Upper lobe of right lung (tissue), 1 donor: ENCODE measurements at places on chromosomes 7 and 10. TPM values are rescaled to one million over a fixed set of nuclear protein-coding genes. Genes with fewer than 3 reads are reported as not detected.

GRCh38 chr7:80380957-80381356 lies 130.9 kb downstream of the GNAT3 start:
- no peak overlapping the region for H3K27ac ChIP-seq
- no peak overlapping the region for H3K4me3 ChIP-seq
- H3K27me3 ChIP-seq, result no peaks in the 10 kb centered on the region
- DNase-seq, result no peak

DNA sequence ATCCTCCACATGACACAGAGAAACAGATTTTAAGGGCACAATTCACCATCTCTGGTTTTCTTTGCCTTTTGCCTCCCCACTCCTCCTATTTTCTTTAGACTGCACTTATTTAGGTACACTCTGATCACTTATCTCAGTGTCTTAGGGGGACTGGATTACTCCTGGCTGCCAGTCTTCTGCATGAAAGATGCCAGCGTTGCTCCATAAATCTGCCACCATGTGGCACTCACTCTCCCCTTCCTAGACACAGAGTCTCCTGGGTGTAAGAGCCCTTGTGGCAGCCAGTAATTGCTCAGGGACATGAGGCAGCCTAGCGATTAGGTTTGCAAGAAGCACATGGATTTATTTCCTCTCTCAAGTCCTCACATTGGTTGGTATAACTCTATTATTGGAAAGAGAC lies 34.5 kb upstream of the RBM20 start:
- H3K4me3 ChIP-seq, result no peak overlapping the region
- peaks cover 17% of the 10 kb centered on the region for H3K36me3 ChIP-seq
- DNase-seq, result no peak
- no peak overlapping the region for H3K27ac ChIP-seq
- no peaks in the 10 kb centered on the region for H3K4me1 ChIP-seq

GRCh38 chr7:142806022-142806356 lies 35.2 kb downstream of the PRSS2 start:
- DNase-seq, result no peak
- H3K27ac ChIP-seq, result no peak overlapping the region
- H3K36me3 ChIP-seq, result no peaks in the 10 kb centered on the region

GRCh38 chr7:14900051-14900450 lies 2.5 kb downstream of the DGKB start:
- no peak overlapping the region for H3K4me3 ChIP-seq
- H3K27ac ChIP-seq, result no peak overlapping the region
- DNase-seq, result no peak
- H3K4me1 ChIP-seq, result no peaks in the 10 kb centered on the region
- H3K36me3 ChIP-seq, result no peaks in the 10 kb centered on the region

DNA sequence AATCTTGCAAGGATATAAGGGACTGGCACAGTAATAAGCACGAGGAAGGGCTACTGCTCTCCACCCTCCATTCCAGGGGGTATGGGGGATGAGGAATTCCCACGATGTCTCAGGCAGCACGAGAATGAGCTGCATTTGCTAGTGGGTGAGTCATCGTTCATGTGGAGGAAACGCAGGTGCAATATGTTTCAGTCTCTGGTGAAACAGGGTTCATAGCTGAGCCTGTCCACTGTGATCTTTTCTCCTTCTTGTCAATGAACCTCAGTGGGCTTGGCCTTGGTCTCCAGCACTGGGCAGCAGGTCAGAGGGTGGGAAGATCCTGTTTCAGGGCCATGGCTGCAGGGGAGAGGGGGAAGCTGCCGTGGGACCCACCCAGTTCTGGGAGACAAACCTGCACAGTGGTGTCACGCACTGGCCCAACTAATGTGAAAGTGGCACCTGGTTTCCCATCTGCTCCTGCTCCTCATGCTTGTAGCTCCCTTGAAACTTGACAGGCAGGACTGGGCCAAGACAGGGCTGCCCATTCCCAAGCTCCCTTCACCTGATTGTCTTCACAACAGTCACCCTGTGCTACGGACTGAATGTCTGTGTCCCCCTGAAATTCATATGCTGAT lies 181.9 kb downstream of the USP6NL start:
- H3K4me3 ChIP-seq, result no peak overlapping the region
- no peak for DNase-seq
- H3K27ac ChIP-seq, result no peak overlapping the region
- H3K36me3 ChIP-seq, result no peaks in the 10 kb centered on the region
- H3K4me1 ChIP-seq, result no peaks in the 10 kb centered on the region

DNA sequence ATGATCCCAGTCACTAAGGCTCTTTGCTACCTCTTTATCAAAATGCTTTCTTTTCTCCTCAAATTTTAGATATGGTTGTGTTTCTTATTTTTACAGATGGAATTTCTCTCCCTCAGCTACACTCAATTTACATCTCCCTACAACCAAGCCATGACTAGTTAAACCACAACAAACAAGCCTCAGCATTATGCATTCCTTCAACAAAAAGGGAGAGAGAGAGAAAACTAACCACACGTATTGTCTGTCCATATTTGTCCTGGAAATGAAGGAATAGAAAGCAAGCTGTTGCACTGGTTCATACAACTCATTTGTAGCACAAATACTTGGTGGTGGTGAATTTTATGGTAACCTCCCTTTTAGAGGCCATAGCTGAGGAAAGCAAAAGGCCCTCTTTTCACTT lies 286.4 kb downstream of the AHR start:
- H3K27ac ChIP-seq, result no peak overlapping the region
- H3K27me3 ChIP-seq, result no peaks in the 10 kb centered on the region
- no peak for DNase-seq
- H3K36me3 ChIP-seq, result no peaks in the 10 kb centered on the region
- no peak overlapping the region for H3K4me3 ChIP-seq

GRCh38 chr7:69047151-69047754 lies 551.0 kb upstream of the AUTS2 start:
- no peak overlapping the region for H3K27ac ChIP-seq
- no peaks in the 10 kb centered on the region for H3K36me3 ChIP-seq
- H3K4me1 ChIP-seq, result no peaks in the 10 kb centered on the region
- no peaks in the 10 kb centered on the region for H3K27me3 ChIP-seq
- DNase-seq, result no peak

DNA sequence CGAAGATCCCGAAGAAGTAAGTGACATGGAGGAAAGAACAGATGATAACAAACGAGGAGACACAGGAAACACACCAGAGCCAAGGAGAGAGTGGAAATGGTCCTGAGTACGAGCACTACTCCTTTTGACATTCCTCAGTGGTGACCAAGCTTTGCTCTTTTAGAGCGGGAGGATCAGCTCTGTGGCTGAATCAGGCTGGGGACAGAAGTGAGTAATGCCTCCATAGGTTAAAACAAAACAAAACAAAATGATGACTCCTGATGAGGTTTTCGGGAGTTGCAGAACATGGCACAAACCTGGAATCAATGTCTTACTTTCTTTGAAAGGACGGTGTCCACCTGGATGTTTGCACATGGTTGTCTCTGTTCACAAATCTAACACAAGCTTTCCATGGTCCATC lies 30.3 kb upstream of the TCF7L2 start:
- no peaks in the 10 kb centered on the region for H3K36me3 ChIP-seq
- DNase-seq, result no peak
- peaks cover 4% of the 10 kb centered on the region for H3K4me1 ChIP-seq
- H3K27me3 ChIP-seq, result no peaks in the 10 kb centered on the region

DNA sequence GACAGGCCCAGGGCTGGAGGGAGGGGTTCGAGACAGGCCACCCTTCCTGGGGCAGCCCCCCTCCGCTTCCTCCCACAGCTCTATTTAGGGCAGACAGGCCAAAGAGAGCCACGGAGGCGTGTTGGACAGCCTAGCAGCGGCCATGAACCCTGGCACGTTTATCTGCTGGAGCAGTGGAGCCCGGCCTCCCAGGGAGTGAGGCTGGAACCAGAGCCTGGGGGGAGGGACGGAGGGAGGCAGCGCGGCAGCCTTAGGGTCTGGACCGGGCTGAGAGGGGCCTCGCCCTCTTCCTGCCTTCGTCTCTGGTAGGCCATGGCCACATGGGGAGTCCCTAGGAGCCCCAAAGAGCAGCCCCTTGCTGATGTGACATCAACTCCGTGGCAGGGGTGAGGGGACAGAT lies 17.1 kb downstream of the UNCX start:
- no peak overlapping the region for H3K4me3 ChIP-seq
- DNase-seq, result no peak
- no peak overlapping the region for H3K27ac ChIP-seq
- H3K36me3 ChIP-seq, result no peaks in the 10 kb centered on the region

DNA sequence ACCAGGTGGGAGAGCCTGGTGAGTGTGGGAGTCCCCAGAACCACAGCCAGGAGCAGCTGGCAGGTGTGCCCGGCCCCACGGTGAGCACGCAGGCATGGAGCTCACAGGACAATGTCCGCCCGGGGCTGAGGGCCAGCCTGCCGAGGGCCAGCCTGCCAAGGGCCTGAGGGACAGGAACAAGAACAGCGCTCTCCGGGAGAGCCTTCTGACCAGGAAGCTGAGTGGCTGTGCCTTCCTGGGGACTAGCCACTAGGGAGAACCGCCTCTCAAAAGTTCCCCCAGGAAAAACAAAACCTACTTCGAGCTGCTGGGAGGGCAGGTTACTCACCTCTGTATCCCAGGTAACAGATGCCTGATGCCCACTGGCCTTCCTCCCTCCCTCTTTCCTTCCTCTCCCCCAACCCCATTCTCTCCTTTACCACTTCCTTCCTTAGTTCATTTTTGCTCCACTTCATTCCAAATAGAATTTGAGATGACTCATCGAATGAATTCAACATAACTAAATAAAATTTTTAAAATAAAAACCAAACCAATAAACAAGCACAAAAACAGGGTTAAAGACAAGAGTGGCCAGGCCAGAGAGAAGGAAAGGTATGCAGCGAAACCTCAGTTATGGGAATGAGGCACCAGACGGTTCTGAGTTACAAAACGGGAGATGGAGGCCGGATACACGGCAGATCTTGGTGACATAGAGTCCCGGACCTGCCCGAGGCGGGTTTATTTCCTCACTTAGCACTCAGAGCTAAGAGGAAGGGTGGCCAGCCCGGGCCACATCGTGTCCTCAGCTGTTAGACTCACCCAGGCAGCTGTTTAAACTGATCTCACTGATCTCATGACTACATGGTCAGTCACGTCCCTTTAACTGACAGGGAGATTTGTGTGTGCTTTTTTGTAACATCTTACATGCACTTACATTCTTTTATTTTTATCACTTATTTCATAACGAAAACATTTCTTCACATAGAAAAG lies 128.5 kb downstream of the TNS3 start:
- no peaks in the 10 kb centered on the region for H3K36me3 ChIP-seq
- peak overlapping the region; percentile 94 for H3K27ac ChIP-seq
- peaks cover 57% of the 10 kb centered on the region for H3K4me1 ChIP-seq
- peak; percentile 86 for DNase-seq
- H3K4me3 ChIP-seq, result peak overlapping the region; percentile 33

DNA sequence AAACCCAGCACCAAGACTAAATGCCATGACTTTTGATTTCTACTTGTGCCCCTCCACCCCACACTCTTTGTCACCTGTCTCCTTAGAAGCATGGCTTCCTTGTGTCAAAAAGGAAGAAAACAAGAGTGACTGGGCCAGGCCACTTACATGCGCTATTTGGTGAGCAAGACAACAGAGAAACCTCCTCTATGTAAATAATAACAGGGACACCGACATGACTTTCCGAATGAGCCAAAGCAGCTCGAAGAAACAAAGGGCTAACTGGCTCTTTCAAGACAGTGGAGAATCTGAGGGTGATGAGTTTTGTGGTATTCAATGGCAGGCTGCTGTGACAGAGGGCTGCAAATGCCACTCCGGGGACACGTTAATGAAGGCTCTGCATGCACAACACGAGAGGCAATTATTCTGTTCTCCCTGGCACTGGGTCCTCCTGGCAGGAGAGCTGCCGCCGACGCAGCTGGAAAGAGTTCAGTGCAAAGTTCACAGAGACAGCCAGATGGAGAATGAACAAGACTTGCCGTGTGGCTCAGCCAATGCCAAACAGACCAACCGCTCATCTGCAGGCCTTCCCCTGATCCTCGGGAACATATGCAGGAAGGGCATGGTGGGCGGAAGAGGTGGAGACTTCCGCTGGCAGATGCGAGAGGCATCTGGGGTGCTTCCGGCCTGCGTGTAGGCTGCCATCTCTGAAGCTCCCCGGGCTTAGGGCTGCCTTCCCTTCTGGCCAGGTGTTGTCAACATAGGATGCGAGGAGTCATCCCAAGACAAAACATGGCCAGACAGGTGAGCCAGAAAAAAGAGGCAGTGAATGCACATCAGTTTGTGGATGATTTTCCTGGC lies 59.1 kb upstream of the SMNDC1 start:
- no peaks in the 10 kb centered on the region for H3K36me3 ChIP-seq
- no peak overlapping the region for H3K4me3 ChIP-seq
- no peaks in the 10 kb centered on the region for H3K27me3 ChIP-seq
- no peaks in the 10 kb centered on the region for H3K4me1 ChIP-seq
- no peak overlapping the region for H3K27ac ChIP-seq

- no peaks in the 10 kb centered on the region for H3K4me1 ChIP-seq
- no peak overlapping the region for H3K27ac ChIP-seq
- H3K36me3 ChIP-seq, result no peaks in the 10 kb centered on the region
- no peaks in the 10 kb centered on the region for H3K27me3 ChIP-seq
- no peak overlapping the region for H3K4me3 ChIP-seq
Measured at GRCh38 chr7:45469103-45469502, 105.1 kb upstream of the ADCY1 start.

DNA sequence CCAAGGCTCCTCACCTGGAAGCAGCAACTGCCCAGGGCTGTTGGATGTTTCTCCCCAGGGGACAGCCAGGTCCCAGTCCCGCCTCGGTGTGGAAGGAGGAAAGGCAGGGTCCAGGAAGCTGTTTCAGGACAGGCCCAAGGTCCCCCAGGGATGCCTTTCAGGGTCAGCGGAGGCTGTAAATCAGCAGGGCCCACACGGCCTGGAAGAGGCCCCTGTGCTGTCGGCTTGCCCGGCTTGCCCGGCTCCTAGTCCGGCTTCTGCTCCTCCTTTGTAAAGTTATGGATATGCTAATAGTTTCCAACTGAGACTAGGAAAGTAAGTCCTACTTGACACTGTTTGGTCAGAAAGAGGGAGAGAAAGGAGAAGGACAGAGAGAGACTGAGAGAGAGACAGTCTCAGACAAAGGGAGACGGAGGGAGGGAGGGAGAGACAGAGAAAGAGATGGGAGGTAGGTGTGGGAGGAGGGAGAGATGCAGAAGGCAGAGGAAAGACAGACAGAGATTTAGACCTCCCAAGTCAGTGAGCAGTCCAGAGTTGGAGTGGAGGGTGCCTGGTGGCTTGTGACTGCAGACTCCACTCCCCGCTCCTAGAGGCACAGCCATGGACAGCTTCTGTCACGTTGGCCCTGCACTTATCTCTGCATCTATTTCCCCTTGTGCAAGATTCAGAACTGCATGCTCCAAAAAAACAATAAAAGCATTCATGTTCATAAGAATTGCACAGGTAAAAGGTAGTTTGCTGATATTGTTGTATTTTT lies 10.5 kb downstream of the IKZF1 start:
- no peaks in the 10 kb centered on the region for H3K27me3 ChIP-seq
- H3K27ac ChIP-seq, result peak overlapping the region; percentile 51

CBLL1 gene
- 22.8 TPM for total RNA-seq

TES gene
- total RNA-seq, result 94.0 TPM

LRRC61 gene
- total RNA-seq, result 10.2 TPM

CRYGN gene
- total RNA-seq, result not detected

SHOC2 gene
- 58.4 TPM for total RNA-seq

INSIG1 gene
- total RNA-seq, result 90.7 TPM

CCDC172 gene
- not detected for total RNA-seq
